ENCODE measurements at places on chromosomes 3 and 15.

- DNase-seq: no peak
Observed at GRCh38 chr3:71429597-71429988, 153.9 kb downstream of the FOXP1 start.

GRCh38 chr3:7264196-7264526, 403.2 kb downstream of the GRM7 start:
- no peak for DNase-seq

GRCh38 chr15:65362491-65362890, 15.3 kb downstream of the IGDCC3 start:
- DNase-seq: no peak

GRCh38 chr3:170079536-170080165, 41.9 kb downstream of the GPR160 start:
- DNase-seq: no peak

DNA sequence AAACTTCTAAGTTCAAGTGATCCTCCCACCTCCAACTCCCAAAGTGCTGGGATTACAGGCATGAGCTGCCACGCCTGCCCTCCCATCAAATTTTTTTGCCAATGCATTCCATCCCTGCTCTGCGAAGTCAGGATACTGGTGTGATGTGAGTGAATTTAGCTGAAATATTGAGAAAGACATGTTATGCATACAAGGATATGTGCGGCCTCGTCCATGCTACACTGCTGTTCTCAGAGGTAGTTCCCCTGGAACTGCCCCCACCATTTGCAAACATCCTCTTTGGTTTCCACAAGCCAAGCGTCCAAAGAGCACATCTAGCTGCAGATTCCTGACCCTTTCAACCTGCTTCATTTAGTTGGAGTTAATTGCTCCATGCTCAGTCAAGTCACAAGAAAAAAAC, 36.5 kb upstream of the BCL2A1 start:
- no peak for DNase-seq

- DNase-seq: no peak
Observed at GRCh38 chr15:51302480-51302879, 35.9 kb downstream of the CYP19A1 start.

DNA sequence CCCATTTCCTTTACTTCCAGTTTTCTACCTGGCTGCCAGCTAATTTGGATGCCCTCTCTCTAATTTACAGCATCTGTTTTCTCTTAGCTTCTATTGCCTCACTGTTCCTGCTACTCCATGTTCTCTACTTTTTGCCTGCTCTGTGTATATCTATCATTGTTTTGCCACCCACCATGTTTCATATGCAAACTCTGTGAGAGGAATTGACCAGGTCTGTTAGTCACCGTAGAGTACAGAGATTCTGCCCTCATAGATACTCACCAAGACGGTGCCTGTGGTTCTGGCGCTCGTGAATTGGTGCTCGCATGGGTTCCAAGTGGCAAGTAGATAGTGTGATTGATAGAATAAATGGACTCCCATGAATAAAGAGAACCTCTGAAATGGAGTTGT, 288.8 kb downstream of the CNTN6 start:
- no peak for DNase-seq

GRCh38 chr3:41434781-41435180, 235.5 kb downstream of the CTNNB1 start:
- DNase-seq: no peak

All from activated T-cell treated with anti-CD3 and anti-CD28 coated beads for 1 hour (primary cell).